ENCODE measurements at places on chromosomes 16 and 17. TPM values are rescaled to one million over a fixed set of nuclear protein-coding genes. Genes with fewer than 3 reads are reported as not detected.

GRCh38 chr17:51745993-51746392, 412.5 kb downstream of the CA10 start:
- no peak for DNase-seq

DNA sequence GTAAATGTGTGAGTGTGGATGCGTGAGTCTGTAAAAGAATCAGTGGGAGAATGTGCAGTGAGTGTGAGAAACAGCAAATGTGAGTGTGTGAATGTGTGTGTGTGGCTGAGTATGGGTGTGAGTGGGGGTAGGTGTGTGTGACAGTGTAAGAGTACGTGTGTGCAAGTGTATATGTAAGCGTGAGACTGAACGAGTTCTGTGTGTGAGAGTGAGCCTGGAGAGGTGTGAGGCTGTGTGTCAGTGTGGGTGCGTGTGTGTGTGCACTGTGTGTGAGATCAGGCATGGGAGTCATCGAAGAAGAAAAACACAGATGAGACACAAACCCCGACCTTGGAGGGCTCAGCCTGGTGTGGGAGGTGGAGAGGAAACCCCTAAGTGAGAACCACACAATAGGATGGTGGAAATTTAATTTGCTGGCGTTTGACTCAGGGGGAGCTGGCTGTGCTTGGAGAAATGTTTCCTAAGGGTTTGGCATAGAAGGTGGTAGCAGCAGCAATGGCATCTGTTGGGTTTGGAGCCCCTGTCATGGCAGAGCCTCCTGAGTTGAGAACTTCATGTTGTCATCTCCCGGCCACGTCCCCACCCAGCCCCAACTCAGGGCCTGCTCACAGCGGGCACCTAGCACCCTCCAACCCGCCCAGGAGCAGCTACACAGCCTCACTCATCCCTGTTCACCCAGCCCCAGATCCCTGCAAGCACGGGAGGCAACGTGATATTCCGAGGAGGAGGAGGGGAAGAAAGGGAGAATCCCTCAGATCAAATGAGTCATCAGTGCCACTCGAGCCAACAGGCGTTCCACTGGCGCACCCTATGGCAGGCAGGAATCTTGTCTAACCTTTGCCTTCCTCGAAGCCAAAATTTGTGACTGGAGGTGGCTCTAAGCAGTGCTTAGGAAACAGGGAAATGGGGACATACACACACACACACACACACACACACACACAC, 14.3 kb upstream of the NUBP1 start:
- DNase-seq: no peak

CDRT4 gene
- 8.4 TPM for total RNA-seq

MYH11 gene
- total RNA-seq: 0.06 TPM

- no peak for DNase-seq
These were observed 202.2 kb downstream of the ENGASE start for GRCh38 chr17:79276821-79277220.

DNA sequence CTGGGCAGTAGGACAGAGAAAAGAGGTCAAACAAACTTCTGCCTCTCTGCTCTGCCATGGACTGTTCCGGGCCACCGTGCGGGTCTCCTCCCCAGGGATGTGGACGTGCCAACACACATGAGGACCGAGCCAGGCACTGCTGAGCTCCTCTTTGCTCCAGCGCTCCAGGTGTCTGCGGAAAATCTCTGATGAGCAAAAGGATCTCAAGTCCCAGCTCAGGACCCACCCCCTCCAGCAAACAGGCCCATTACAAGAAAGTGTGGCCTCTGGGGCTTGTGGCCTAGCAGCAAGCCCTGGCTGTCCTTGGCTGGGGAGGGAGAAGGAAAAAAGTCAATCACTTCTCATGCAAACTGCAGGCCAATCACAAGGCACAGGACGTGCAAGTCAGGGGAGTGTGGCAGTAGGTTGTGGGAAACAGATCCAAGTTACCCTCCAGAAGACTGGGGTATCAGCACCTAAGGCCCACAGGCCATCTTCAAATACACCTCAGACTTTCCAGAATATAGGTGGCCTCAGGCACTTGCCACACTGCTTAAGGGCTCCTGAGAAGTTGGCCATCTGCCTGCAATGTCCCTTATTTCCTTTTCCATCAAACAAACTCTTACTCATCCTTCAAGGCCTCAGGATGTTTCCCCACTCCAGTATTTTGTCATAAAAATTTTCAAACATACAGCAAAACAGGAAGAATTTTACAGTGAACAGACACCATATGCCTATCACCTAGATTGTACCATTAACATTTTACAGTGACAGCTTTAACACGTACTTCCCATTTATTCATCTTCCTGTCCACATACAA, 36.0 kb upstream of the SREBF1 start:
- no peak for DNase-seq

DNA sequence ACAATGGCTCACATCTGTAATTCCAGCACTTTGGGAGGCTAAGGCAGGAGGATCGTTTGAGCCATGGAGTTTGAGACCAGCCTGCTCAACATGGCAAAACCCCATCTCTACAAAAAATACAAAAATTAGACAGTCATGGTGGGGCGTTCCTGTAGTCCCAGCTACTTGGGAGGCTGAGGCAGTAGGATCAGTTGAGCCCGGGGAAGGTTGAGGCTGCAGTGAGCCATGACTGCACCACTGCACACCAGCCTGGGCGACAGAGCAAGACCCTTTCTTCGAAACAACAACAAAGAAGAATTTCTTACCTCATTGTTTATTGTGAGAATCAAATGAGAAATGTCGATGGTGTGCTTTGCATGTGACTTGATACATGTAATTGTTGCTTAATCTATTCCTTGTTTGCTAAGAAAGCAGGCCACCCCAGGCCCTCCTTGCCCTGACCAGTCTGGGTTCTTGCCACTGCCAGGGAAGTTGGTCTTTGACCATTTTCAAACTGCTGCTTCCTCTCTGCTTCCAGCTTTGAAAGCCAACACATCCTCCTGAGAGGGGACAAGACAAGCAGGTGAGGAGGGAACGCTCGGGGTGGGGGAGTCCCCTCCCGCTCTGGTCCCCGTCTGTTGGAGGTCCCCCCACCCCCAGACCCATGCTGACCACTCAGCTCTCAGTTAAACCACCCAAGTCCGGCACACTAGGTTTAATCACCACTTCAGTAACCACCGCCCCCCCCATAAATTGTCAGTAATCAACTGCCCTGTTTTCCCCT, 47.3 kb upstream of the CPNE2 start:
- no peak for DNase-seq

DNA sequence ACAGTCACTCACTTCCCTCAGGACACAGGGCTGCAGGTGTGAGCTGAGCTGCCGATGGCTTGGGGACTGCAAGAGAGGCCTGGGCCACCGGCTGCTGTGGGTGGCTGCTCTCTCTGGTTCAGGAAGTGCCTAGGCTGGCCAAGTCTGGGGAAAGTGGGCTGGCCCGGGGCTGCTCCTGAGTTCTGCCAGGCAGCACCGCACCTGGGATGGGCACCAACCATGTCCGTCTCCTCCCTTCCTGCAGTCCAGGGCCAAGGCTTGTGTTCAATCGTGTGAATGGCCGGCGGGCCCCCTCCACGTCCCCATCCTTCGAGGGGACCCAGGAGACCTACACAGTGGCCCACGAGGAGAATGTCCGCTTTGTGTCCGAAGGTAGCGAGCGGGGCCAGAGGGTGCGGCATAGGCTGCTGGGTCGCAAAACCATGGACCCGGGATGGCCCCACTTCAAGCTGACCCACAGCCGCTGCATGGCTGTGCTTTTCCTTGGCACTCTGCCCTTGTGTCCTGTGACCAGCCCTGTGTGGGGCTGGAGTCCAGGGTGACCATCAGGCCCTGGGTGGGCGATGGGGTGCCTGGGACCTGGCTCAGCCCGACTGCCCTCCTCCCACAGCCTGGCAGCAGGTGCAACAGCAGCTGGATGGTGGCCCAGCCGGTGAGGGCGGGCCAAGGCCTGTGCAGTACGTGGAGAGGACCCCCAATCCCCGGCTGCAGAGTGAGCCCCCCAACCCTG, 1.8 kb upstream of the WDR90 start:
- DNase-seq: no peak

DNA sequence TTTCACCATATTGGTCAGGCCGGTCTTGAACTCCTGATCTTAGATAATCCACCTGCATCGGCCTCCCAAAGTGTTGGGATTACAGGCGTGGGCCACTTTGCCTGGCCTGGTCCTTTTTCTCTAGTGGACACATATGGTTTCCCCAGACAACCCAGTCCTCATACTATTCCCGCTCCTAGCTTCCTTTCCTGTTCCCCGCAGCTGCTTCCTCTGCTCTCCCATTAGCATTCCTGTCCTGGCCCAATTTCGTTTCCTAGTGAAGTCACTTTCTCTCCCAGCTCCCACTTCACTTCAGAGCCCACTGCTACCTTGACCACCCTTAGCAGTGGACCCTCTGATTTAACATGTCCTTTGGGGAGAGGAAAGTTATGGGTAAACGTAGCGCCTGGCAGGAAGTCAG, 11.3 kb downstream of the KATNIP start:
- DNase-seq: no peak

ZNF750 gene
- not detected for total RNA-seq

GRCh38 chr16:8391257-8391656, 199.1 kb downstream of the TMEM114 start:
- DNase-seq: no peak

- DNase-seq: no peak
These were observed 18.8 kb downstream of the B9D1 start for GRCh38 chr17:19343671-19344151.

BTBD17 gene
- total RNA-seq: not detected

DNA sequence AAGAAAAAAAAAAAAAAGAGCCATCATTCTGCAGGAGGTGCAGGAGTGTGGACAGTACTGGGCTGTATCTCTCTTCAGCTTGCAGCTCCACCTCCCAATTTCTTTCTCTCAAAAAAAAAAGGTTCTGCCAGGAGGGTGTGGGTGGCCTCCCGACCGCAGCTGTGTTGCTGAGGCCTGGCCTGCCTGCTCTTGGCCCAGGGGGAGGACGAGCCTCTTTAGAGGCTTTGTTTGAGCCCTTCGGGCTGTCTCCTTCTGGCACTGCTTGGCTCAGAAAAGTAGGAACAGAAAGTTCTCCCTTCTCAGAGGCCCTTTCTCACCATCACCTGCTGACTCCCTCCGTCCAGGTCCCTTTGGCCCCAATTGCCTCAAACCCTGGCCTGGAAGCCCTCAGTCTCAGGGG, 22.2 kb upstream of the C17orf107 start:
- DNase-seq: no peak

DNA sequence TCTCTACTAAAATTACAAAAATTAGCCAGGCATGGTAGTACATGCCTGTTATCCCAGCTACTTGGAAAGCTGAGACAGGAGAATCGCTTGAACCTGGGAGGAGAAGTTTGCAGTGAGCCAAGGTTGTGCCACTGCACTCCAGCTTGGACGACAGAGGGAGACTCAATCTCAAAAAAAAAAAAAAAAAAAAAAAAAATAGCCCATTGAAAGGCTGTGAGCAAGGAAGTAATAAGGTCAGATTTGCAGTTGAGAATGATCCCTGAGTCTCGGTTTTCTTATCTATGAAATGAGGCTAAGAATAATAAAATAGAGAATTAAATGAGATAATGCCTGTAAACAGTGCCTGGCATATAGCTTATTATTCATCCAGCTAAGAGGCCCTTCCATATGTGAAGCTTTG, 1.3 kb upstream of the PDK2 start:
- DNase-seq: no peak

MMP25 gene
- total RNA-seq: 34.0 TPM

GRCh38 chr17:56158915-56159825, 5.9 kb downstream of the ANKFN1 start:
- DNase-seq: no peak

GRCh38 chr17:65678546-65678945, 117.1 kb upstream of the AXIN2 start:
- DNase-seq: no peak

CAPNS2 gene
- not detected for total RNA-seq

MRC2 gene
- 4.7 TPM for total RNA-seq

All from activated CD8-positive, alpha-beta memory T cell treated with anti-CD3 and anti-CD28 coated beads, Interleukin-2, amount 10 ng/mL, durations not matched to agents 7 days and 5 days (primary cell).